Tibial nerve (tissue), 4 donors: ENCODE measurements at places on chromosomes 2 and 18. TPM values are rescaled to one million over a fixed set of nuclear protein-coding genes. Genes with fewer than 3 reads are reported as not detected.

DNA sequence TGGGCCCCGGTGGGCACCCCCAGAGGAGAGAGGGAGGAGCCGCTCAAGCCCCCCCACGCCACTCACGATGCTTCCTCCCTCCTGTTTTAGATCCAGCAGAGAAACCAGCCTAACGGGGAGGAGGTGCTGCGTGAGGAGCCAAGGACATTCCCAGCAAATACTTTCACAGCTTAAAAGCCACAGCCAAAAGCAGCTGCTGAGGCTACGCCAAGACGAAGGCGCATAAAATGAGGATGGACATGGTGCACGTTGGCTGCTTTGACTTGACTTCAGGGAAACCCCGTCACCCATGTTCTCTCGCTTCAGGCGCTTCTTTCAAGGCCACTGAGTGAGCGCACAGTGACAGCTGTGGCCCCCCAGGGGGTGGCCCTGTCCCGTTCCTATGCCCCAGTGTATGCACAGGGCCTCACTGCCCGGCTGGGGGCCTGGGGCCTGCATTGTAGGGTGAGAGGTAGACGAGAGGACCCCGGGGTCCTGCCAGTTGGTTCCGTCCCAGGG, 72.1 kb upstream of the PXDN start:
- peak; percentile 34 for DNase-seq

- DNase-seq, result no peak
These were observed 539.6 kb downstream of the SATB2 start for GRCh38 chr2:198917926-198918720.

DNA sequence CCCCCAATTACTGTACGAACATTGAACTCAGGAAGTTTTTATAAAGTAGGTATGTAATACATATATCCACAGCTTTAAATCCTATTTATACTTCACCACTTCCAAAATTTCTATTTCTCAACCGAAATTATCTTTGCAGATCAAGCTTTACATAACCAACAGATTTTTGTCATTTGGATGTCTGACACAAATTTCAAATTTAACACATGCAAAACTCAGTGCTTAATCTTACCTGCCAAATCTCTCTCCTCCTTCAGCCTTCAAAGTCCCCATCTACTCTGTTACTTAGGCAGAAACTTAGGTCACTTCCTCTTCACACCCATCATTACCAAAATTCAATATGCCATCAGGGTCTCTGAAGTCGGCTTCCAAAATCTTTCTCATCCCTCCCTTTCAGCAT, 990.1 kb upstream of the NRXN1 start:
- no peak for DNase-seq

The ABCG5 gene
- total RNA-seq, result not detected
